ENCODE measurements at places on chromosomes 2 and 18. TPM values are rescaled to one million over a fixed set of nuclear protein-coding genes. Genes with fewer than 3 reads are reported as not detected.

GRCh38 chr2:238558456-238559099 lies 131.9 kb downstream of the ASB1 start:
- no peaks in the 10 kb centered on the region for H3K27me3 ChIP-seq
- H3K27ac ChIP-seq, result no peak overlapping the region
- no peaks in the 10 kb centered on the region for H3K4me1 ChIP-seq
- no peak overlapping the region for H3K4me3 ChIP-seq

DSC2 gene
- polyA plus RNA-seq, result 32.1 TPM

AQP4 gene
- not detected for polyA plus RNA-seq

- DNase-seq, result no peak
- no peak overlapping the region for H3K27ac ChIP-seq
- no peaks in the 10 kb centered on the region for H3K27me3 ChIP-seq
- H3K36me3 ChIP-seq, result no peaks in the 10 kb centered on the region
- H3K4me1 ChIP-seq, result no peaks in the 10 kb centered on the region
- H3K4me3 ChIP-seq, result no peak overlapping the region
Observed at GRCh38 chr2:144738749-144739148, 218.8 kb upstream of the ZEB2 start.

GRCh38 chr2:13597176-13597575 lies 880.4 kb downstream of the TRIB2 start:
- H3K4me3 ChIP-seq, result no peak overlapping the region
- H3K4me1 ChIP-seq, result no peaks in the 10 kb centered on the region
- no peaks in the 10 kb centered on the region for H3K36me3 ChIP-seq
- H3K27ac ChIP-seq, result no peak overlapping the region

Data from keratinocyte (primary cell).